Activated naive CD4-positive, alpha-beta T cell (primary cell): ENCODE measurements at places on chromosomes 2 and 18.

DNA sequence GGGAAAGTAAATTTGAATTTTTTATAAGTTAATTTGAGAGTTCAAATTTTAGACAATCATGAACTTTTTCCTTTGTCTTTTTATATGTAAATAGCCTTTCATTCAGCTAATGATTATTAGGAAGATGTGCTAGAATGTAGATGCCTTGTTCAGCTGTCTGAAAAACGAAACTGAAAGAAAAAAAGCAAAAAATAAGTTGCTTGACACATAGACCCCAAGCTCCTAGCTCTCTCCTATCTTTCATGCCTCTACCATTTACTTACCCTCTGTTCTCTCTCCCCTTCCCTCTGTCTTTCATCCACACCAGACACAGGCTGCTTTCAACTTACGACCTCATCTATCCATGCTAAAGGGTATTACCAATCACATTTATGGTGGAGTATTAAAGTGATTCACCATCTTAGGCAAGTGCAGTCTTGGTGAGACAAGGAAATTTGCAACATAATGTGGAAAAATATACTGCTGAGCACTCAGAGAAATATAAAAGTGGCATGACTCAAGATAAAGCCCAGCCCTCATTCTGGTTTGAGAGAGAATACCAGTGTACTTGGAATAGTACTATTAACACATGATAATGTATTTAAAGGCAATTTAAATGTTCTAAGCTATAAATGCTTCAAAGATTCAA is 425.6 kb downstream of the SUCLG1 start:
- no peak for DNase-seq

GRCh38 chr2:769771-770170 is 92.6 kb upstream of the TMEM18 start:
- no peak for DNase-seq

DNA sequence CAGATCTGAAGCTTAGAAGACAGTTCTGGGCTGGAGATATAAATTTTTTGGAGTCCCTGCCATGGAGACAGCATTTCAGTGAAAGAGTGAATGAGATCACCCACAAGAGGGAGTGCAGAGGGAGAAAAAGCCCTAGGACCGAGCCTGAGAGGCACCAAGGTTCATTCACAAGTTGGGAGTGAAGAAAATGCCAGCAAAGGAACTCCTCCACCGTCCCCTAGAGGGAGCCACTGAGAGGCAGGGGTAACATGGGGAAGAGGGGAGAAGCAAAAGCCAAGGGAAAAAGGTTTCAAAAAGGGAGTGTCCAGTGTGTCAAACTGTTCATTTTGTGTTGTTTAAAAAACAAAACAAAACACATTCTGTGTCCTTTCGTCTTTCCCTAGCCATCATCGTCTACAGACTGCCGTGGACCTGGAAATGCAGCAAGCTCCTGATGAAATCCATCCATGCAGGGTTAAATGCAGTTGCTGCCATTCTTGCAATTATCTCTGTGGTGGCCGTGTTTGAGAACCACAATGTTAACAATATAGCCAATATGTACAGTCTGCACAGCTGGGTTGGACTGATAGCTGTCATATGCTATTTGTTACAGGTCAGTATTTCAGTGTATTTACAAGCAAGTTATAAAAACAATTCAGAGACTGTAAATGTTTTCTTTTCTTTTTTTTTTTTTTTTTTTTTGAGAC is 19.1 kb downstream of the CYBRD1 start:
- DNase-seq = no peak

- no peak for DNase-seq
Measured at GRCh38 chr2:103402944-103403343, 641.1 kb downstream of the TMEM182 start.

GRCh38 chr2:220871909-220872308 is 700.2 kb downstream of the EPHA4 start:
- no peak for DNase-seq

DNA sequence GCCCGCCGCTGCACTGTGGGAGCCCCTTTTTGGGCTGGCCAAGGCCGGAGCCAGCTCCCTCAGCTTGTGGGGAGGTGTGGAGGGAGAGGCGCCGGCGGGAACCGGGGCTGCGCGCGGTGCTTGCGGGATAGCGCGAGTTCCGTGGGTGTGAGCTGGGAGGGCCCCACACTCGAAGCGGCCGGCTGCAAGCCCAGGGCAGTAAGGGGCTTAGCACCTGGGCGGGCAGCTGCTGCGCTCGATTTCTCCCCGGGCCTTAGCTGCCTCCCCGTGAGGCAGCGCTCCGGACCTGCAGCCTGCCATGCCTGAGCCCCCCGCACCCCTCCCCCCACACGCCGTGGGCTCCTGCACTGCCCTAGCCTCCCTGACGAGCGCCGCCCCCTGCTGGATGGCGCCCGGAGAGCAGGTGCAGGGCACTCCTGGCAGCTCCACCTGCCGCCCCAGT is 124.4 kb downstream of the CCDC178 start:
- DNase-seq = no peak

GRCh38 chr2:41475959-41476358 is 571.9 kb upstream of the PKDCC start:
- DNase-seq = no peak

GRCh38 chr2:16154501-16155280 is 214.3 kb downstream of the MYCN start:
- no peak for DNase-seq

- no peak for DNase-seq
Measured at GRCh38 chr2:239351687-239352086, 49.1 kb downstream of the HDAC4 start.

DNA sequence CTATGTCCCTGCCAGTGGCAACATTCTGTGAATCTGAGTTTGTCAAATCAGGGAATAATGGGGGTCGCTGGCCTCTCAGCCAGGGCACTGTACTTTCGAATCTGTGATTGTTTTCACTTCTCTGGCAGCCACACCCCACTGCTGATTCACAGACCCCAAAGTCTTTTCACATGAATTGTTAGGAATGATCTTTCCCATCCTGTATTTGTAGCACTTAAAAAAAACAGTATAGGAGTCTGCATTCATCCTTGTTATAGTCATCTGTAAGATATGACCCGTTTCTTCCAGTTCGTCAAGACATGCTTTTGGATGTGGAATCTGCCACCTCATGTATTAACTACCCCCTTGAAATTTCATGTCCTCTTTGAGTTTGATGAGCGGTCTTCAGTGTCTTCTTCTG is 928 bp downstream of the NAGK start:
- no peak for DNase-seq

- DNase-seq = no peak
Measured at GRCh38 chr2:160741271-160741670, 247.7 kb upstream of the RBMS1 start.

GRCh38 chr18:69830189-69830588 is 117.5 kb downstream of the CD226 start:
- DNase-seq = no peak

GRCh38 chr2:178177066-178177679 is 17.1 kb upstream of the OSBPL6 start:
- DNase-seq = no peak

GRCh38 chr2:19611491-19612332 is 253.3 kb upstream of the OSR1 start:
- DNase-seq = no peak

- no peak for DNase-seq
Measured at GRCh38 chr2:160294339-160294803, 94.3 kb upstream of the ITGB6 start.

DNA sequence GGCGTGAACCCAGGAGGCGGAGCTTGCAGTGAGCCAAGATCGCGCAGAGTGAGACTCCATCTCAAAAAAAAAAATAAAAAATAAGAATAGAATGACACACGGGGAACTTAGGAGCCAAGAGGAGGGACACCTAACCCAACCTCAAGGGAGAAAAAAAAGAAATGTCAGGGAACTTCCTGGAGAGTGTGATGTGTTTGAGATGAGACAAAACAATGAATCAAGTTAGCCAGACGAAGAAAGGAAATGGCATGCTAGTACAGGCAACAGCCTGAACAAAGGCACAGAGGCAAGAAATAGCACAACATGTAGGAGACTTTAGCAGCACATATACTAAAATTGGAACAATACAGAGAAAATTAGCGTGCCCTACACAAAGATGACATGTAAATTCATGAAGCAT is 36.7 kb upstream of the PAPOLG start:
- no peak for DNase-seq

GRCh38 chr2:12881952-12882351 is 165.2 kb downstream of the TRIB2 start:
- no peak for DNase-seq

GRCh38 chr2:152740743-152741328 is 22.4 kb downstream of the ARL6IP6 start:
- no peak for DNase-seq

- no peak for DNase-seq
Measured at GRCh38 chr18:45277908-45278307, 337.4 kb upstream of the SLC14A2 start.

DNA sequence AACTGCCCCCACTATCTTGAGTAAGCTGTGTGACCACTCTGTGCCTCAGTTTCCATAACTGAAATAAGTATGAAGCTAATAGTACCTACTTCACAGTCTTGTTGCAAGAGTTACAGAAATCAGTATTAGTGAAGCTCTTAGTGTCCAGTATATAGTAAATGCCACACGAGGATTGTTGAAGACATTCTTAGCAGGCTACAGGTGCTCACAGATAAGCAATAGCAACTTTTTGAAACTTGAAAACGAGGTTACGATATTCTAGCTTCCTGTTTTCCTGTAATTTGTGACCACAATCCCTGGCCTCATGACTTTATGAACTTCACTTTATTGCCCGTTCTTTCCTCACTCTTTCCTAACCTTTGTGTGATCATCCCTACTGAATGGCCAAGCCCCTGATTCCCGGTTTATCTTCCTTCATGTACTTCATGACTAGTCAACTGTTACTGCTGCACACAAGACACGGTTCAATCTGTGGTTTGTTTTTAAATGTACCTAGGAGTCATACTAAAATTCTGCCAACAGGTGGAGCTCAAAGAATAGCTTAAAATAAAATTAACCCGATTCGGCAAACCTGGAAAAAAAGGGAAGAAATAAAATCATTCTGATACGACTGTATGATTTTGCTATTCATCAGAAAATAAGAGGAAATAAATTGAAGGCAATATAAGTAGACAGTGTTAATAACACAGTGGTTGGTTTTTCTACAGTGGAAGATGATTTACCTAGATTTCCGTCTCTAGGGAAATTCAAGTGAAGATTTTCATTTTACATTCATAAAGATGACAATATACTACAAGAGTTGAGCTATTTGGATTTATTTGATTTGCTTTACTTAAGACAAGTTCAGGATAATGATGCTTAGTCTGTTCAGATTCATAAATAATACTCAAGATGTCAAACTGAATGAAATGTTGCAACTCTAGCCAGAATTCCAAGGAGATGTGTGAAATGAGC is 38.1 kb upstream of the STAT1 start:
- no peak for DNase-seq

DNA sequence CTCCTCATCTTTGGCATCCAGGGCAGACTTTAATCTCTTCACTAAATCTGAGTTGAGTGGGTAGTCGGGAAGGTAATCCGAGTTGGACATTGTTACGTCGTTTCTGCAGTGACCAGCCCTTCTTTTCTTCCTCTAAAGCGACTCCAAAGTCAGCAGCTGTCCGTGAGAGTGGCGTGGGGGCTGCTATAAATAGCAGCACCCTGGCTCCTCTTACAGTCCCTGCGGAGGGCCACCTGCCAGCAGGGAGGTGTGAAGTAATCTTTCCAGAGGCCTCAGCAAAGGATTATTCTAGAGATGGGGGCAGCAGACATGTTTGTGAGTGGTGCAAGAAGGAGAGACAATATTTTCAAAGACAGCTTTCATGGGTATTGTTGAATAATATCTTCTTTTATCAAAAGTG is at the start of gene ASB18:
ASB18 (minus strand) TSS at position 151 of the 400 bp plus-strand sequence; CDS start at position 90, 61 bp downstream.
- no peak for DNase-seq

- DNase-seq = no peak
Measured at GRCh38 chr2:216651351-216651881, 18.2 kb downstream of the IGFBP2 start.

DNA sequence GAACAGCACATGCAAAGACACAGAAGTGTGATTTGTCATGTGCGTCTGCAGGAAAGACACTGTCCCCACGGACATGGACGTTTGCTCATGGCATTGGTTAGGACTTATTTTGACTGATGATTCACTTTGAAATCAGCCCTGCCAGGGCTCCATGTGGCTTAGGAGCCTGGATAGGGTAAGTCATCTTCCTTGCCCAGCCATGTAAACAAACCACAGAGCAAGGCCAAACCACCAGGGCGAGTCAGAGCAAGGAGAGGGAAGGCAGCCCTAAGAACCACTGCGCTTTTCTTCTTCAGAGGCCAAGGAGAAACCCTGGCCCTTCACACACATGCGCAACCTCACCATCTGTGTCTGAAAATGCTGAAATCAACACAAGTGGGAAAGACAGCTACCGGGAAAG is 88.8 kb downstream of the GFPT1 start:
- no peak for DNase-seq

DNA sequence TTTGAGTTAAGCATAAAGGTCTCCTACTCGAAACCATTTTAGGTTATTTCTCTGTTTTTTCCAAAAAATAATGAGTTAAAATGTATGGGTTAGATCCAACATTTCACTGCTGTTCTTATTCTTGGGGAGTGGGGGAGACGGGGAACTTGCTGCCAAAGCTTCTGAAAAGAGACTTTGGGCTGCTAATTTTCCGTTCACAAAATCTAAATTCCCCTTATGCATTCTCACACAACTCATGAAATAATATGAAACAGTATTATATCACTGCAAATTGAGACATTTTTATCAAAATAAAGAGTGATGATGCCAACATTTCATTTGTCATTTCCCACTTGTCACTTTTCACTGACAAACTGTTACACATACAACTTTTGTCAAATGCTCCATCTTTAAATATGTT is 7.8 kb downstream of the SATB2 start:
- DNase-seq = no peak

GRCh38 chr18:9665314-9665713 is 42.8 kb upstream of the RAB31 start:
- no peak for DNase-seq

DNA sequence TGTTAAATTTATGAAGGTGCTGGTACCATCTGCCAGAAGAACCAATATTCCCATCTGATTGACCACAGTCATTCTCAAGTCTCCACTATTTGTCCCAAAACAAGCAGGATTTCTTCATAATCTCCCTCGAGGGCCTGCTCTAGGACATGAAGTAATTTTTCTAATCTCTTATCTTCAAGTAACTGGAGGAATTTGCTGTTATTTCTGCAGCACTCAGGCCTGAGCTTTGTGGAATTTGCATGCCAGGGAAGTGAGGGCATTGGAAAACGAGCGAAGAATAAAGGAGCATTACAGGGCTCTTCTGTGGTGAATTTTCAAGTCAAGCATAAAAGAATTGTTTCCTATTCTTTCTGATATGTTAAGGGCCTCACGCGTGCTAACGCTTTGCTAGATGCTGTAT is 161.2 kb upstream of the EPAS1 start:
- no peak for DNase-seq

DNA sequence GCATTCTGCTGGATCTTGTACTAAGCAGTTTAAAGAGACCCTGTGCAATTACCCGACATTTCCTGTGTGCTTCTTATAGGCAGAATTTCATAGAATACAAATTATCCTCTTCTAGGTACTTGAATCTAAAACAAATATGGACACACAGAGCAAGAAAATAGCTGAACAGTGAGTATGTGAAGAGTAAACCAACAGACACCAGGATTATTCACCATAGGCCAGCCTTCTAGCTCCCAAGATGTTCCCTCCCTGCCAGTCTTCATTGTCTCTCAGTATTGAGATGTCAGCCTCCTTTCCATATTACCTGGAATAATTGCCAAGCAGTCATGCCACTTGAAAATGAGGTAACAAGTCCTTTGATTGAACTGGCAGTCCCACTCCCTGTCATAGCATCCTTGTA is 187.1 kb downstream of the PTPRM start:
- DNase-seq = no peak
